ENCODE measurements at places on chromosomes 1 and 21.
A peak's percentile ranks its signal among the peaks of the same experiment; 100 is the strongest.

GRCh38 chr1:37722181-37723071 is 30.1 kb downstream of the CDCA8 start:
- no peak for DNase-seq

DNA sequence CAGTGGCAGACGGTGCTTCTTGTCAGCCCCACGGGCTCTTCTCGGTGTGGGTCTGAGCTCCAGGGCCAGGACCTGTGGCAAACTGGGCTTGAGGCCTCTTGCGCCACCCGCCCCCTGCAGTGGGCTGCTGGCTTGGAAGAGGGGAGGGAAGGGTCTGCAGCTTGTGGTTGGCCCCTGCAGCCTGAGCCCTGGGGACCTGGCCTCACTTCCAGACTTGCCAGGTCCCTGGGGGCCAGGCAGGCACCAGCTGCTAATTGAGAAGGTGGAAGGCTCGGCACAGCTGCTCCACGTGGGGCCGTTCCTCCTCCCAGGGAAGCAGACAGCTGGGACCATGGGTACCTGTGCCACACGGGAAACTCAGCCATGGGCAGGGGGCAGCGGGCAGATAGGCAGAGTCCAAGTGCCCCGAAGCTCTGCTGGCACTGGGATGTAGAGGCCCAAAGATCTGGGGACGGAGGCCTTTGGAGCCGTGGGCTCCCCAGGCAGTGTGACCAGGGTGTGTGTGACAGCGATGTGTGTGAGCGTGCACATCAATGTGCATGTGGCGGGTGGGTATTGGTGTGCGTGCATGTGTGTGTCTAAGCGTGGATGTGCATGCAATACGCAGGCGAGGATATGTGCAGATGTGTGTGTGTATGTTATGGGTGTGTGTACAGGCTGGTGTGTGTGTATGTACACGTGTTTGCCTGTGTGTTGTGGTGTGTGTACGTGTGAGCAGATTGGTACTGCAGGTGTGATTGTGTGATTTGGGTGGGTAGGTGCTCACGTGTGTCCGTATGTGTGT is 39.3 kb downstream of the TP73 start:
- DNase-seq: no peak

GRCh38 chr1:116751621-116752020 is 2.6 kb upstream of the CD2 start:
- DNase-seq: no peak

GRCh38 chr1:71345491-71345890 is 264.7 kb upstream of the ZRANB2 start:
- no peak for DNase-seq

DNA sequence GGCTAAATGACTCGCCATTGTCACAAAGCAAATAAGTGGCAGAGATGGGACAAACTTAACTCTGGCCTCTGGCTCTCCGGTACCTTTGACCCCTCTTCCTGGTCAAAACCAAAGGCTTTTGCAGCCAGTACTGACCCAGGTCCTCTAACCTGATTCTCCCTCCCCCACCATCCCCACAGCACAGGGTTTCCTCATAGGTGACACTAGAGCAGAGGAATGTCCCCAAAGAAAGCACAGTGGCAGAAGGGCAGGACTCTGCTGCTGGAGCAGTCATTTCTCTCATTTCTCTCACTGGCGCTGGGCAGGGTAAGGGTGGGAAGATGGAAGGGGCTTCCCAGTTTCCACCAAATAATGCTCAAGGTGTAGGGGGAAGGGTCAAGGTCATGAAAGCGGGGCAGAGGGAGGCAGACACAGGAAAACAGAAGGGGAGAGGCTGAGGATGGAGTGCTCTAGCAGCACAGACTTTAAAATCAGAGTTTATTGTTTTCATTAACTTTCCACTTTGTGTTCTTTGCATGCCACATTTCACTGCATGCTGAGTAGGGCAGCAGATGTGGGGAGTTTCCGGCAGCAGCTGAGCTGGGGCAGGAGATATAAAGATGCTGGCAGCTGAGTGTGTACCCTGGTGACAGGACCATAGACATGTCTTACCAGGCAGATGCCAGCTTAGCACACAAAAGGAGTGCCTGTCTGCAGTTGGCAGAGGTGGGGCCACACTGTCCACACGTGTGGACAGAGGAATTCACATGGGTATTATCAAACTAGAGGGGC is 80.5 kb downstream of the FAM78B start:
- no peak for DNase-seq

GRCh38 chr1:196295766-196296165 is 312.5 kb downstream of the KCNT2 start:
- no peak for DNase-seq

DNA sequence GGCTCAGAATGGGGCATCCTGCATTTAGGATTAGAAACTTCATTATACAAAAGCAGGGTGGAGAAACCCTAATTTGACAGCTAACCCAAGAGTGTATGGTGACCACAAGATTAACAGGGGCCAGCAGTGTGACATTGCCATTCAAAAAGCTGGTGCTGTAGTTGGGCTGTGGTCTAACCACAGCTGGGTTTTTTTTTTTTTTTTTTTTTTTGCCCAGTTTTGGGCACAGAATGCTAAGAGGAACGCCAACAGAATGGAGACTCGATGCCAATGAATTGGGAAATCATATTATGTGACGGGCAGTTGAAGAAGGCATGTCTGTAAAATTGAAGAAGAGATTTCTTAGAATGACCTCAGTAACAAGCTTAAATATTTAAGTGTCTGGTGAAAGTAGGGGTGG is 58.4 kb downstream of the NFIA start:
- no peak for DNase-seq

DNA sequence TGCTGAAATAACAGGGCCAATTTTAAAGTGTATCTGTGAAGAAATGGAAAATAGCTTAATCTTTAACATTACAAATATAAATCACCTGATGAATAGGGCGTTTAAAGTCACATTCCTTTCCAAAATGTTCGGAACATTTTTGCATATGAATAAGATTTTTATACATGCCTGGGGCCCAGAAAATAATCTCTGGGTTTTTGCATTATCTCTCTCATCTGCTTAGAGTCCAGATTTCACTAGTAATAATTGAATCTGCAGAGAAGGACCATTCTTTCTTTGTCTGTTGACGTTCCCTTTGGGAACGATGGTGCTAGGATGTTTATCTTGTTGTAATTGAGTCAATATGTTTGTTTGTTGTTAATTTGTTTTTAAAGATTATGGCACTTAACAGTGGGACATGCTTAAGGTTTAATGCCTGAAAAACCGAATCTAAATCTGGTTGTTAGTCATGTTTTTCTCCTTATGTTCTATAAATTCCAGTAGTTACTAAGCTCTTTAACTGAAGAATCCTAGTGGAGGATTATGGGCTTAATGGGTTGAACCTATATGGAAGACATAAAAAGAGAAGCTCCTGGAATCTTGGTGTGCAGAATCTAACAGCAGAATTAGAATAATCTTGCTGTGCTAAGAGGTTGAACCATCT is 140.6 kb downstream of the VPS13D start:
- no peak for DNase-seq

DNA sequence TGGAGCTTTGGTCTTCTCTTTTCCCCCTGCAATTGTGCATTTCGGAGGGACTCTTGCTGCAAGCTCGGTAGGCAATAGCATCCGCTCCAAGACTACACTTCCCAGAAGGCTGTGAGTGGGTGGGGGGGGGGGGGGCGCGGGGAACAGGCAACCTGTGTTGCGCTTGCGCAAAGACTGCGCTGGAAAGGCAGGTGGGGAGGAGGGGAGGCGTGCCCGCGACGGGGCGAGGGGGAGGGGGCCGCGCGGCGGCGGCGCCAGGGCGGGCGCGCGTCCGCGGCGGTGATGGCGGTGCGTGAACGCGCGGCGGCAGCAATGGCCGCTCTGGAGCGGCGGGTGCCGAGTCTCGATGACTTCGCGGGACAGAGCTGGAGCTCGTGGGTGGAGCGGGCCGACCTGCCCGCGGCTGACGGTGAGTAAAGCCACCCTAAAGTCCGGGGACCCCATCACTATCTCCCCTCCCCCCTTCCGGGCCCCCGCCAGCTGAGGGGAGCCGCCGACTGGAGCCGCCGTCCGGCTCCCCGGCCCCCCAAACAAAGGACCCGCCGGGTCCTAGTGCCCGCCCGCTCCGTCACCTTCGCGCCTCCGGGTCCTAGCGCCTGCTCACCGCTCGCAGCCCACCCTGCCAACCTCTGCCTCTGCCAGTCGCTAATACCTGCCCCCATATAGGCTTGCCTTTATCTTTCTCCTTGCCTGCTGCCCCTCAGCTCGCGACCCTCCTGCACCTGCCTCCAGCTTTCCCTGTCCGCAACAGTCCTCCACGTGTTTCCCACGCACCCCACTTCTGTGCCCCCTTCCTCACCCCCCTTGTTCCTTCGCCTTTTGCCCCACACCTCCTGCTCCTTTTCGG is at the start of gene ATXN7L2:
ATXN7L2 (plus strand) TSS at position 234 of the 847 bp plus-strand sequence; CDS start at position 283, 49 bp downstream.
- DNase-seq: peak; percentile 82

- DNase-seq: no peak
These were observed 41.6 kb downstream of the ABL2 start for GRCh38 chr1:179187735-179188471.

DNA sequence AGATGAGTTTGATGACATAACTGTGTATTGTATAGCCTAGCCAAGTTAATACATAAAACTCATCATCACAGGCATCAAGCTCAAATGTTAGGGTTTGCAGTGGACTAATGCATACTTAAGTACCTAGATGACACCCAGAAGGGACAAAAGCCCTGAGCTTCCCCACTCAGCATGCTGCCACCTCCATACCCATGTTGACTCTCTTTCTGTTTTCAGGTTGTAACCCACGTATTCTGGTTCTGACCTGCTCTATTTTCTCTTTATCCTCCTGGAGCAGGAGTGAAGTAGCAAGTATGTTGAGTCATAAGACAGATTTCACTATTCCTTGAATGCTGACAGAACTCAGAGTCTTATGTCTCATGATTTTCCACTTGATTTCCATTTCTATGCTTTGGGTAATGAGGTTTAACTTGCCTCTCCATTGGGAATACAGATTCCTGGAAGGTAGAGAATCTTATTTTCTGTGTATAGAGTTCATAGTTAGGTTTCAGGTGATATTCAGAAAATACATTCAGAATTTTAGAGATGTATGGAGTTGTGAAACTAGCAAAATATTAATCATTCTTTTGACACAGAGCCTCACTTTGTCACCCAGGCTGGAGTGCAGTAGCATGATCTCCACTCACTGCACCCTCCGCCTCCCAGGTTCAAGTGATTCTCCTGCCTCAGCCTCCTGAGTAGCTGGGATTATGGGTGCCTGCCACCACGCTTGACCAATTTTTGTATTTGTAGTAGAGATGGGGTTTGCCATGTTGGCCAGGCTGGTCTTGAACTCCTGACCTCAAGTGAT is 122.5 kb upstream of the KCNJ15 start:
- no peak for DNase-seq

GRCh38 chr1:97918961-97919360 is 1.9 kb downstream of the DPYD start:
- DNase-seq: no peak

- no peak for DNase-seq
These were observed 142.0 kb downstream of the CLIC6 start for GRCh38 chr21:34810786-34811185.

GRCh38 chr1:90561911-90562310 is 155.2 kb downstream of the BARHL2 start:
- no peak for DNase-seq

DNA sequence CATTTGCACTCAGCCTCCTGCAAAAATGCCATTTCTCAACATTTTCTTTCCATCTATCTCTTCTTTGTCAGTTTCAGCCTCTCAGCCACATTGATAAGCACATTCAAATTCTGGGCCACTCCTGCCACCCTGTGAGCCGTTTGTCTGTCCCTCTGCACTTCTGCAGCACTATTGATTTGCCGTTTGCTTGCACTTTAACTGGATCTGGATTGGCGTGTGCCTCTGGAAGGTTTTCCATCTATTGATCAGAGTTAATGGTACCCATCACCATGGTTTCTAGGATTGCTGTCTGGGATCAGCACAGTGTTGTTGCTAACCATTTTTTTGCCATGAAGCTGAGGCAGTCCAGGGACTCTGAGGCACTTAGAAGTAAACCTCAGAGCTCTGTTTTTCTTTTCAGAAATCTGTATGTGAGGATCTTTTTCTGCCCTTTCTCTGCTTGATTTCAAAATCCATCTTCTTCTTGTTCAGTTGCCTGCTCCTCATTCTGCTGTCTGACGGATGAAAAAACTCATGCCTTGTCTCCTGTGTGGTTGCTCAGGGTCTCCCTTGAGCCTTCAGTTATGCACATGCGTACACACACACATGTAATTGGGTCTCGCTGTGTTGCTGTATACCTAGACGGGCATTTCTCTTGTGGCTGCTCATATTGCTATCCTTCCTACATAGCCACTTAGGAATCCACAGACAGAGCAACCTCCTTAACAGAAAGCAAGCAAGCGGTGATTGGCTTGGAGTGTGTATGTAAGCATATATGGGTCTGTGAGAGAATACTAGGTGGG is 67.9 kb downstream of the NOS1AP start:
- no peak for DNase-seq

DNA sequence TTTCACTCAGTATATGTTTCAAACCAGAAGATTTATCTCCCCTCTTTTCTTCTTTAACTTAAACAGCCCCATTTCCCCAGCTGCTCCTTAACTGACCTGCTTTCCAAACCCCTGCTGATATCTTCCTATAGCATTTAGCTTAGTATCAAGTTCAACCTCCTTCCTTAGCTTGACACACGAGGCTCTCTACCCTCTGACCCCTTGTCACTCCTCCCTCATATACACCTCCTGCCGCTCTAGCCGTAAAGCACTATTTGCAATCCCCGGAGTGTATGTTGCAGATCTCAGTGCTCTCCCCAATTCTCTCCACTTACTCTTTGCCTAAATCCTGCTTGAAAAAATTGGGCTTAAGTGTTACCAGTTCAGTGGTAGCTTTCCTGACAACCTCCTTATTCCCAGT is 13.7 kb upstream of the AKR1A1 start:
- DNase-seq: no peak
